ENCODE measurements at places on chromosomes 2 and 18.
A peak's percentile ranks its signal among the peaks of the same experiment; 100 is the strongest.

GRCh38 chr2:202094426-202094986, 21.5 kb downstream of the KIAA2012 start:
- DNase-seq = no peak

DNA sequence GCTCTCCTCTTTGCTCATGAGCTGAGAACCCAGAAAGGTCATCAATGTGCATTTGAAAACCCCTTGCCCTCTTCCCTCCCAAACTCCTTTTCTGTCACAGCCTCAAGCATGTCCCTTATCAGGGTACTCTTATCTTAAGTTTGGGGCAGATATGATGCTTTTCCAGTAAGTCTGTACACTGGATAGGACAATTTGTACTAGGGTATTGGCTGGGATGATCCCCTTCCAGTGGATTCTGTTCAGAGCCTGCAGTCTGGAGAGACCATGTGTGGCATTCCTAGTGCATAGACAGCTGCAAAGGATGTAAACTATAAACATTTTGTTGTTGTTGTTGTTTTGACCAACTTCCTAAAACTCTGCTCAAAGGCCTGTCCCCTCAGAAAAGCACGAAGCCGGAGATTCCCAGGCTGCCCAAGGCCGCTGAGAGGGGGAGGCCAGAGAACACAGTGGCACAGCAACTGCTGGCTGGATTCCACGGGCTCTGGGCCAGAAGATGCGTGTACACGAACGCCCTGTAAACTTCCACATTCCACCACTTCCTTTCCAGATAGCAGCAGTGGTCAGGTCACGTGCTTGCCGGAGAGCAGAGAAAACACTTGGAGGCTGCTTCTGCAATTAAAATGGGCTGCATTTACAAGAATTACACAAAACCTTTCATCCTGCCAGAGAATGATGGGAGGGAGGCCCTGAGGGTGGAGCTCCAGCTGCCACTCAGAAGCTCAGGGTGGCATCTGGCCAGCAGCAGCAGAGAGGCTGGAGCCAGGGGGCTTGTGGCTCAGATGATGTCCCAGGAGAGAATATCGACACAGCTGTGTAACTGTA, 42.1 kb downstream of the BMP10 start:
- no peak for DNase-seq

- no peak for DNase-seq
These were observed 85.0 kb downstream of the TTC27 start for GRCh38 chr2:32712870-32713269.

DNA sequence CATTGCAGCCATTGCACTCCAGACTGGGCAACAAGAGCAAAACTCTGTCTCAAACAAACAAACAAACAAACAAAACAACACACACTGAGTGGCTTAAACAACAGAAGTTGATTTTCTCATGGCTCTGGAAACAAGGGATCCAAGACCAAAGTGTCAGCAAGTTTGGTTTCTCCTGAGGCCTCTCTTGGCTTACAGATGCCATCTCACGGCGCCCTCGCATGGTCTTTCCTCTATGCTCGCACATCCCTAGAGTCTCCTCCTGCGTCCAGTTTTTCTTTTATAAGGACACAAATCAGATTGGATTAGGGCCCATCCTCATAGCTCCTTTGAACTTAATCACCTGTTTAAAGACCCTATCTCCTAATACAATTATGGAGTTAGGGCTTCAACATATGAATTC, 133.4 kb upstream of the LRRTM1 start:
- DNase-seq = no peak

DNA sequence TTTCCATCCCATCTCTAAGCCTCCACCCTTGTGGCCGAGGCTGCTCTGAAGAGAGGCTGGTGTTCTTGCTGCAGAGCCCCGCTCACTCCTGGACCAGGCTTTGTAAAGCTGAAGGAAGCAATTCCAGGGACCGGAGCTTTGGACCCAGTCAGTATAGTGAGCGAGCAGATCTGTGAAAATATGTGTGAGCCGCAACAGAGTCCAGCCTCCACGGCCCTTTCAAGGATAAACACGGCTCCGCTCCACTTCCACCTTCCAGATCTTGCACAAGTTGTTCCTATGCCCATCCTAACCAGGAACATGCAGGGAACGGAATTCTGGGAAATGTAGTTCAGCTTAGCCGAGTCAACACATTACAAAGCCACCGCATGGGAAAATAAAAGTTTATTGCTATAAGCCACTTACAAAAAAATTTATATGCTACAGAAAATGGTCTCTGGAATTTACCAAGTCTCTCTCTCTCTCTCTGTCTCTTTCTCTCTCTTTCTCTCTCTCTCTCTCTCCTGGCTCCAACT, 151.7 kb upstream of the ZNF521 start:
- DNase-seq = peak; percentile 53

DNA sequence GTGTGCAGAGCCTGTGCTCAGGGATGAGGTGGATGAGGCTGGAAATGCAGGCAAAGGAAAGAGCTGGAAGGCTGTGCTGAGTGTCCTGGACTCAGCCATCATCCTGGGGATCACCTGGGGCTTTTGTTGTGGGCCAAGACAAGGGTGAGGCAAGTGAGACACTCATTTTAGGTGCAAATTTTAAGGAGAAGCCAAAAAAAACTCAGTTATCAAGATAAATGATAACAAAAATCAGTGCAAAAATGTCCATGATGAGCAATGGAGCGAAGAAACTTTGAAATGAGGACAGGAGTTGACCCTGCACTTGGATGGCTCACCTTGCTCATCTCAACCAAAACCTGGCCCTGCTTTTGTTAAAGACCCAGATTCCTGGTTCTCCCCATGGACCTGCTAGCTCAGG, 141.9 kb downstream of the MYCN start:
- no peak for DNase-seq

DNA sequence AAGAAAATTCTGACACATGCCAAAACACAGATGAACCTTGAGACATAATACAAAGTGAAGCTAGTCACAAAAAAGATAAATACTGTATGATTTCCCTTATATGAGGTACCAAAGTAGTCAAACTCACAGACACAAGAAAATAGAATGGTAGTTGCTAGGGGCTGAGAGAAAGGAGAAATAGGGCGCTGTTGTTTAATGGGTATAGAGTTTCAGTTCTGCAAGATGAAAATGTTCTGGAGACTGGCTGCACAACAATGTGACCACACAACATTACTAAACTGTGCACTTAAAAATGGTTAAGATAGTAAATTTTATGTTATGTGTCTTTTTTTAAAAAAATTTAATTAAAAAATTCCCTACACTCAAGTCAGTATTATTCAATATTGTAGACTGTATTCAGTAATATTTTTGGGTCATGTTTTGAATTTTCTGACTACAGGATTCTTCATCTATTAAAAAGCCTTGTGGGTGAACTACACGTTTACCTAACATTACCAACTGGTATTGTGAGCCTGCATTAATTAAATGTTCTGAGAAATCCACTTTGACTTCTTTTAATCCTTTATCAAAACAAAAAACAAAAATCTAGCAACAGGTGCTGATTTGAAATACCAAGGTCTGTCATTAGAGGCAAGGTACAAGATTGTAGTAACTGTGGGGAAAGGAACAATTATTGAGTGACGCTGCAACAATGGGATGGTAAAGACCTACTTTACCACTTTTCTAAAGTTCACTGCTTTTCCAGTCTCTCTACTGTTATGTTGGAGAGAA, 140.8 kb upstream of the ZFP36L2 start:
- no peak for DNase-seq

GRCh38 chr2:12649602-12650400, 66.9 kb upstream of the TRIB2 start:
- no peak for DNase-seq

DNA sequence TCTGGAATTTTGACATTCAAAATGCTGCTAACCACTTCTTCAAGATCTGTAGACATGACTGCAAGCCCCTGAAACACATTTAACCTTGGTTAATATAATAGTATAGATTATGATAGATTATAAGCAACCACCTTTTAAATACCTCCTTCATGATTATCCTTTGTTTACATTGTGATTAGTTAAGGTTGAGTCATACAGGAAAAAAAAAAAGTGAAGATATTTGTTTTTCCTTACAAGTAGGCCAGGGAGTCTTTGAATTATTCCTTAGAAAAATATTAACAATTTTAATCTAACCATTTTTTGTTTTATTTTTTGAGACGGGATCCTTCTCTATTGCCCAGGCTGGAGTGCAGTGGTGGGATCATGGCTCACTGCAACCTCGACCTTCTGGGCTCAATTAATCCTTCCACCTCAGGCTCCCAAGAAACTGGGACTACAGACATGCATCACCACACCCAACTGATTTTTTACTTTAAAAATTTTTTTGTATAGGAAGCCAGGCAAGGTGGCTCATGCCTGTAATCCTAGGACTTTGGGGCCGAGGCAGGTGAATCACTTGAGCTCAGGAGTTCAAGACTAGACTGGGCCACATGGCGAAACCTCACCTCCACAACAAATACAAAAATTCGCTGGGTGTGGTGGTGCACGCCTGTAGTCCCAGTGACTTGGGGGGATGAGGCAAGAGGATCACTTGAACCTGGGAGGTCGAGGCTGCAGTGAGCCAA, 99.4 kb downstream of the SLC39A10 start:
- DNase-seq = no peak

- DNase-seq = no peak
These were observed 22.5 kb upstream of the SULT1C2 start for GRCh38 chr2:108266218-108266617.

DNA sequence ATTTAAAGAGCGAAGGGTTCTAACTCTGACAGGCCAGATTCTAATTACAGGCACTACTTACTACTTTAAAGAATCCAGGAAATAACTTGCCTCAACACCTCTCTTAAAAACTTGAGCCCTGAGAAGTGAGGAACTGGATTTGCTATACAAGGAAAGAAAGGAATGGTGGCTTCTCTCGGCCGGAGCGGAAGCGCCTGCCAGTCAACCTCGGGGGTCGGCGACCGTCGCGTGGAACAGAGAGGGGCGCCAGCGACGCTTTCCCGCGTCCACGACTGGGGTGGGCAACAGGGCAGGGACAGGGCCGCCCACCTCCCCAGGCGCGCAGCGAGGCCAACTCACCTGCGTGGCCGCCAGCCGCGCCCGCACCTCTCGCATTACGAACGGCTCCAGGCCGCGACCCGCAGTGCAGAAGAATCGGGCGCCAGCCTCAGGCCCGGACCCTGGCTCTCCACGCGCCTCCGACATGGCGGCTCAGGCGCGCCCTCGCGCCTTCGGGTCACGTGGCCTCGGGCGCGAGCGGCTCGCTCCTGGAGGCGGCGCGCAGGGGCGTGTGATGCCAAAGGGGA, at the start of gene THUMPD2:
Gene THUMPD2, minus strand, starts transcription at position 484 of the 566 bp plus-strand sequence. Its CDS starts 19 bp downstream, at position 465.
- peak; percentile 93 for DNase-seq

GRCh38 chr2:41598161-41598894, 449.5 kb upstream of the PKDCC start:
- DNase-seq = no peak

DNA sequence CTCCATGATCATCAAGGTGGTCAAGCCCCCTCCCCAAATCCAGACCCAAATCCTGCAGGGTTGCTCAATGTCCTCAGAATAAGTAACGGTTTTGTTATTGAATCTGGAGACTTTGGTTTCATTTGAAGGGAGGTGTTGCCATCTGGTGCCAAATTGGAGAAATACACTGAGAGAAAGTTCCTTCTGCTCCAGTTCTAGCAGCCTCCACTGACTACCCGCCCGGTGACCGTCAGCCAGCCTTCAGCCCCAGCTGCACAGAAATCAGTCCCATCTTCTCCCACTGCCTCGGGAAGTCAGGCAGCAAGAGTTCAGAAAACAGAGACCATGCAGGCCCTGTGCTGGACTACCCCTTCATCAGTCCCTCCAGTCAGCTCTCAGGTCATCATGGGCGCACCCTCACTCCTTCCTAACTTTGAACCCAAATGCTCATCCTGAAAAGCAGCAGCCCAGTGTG, 38.7 kb downstream of the PKDCC start:
- DNase-seq = peak; percentile 38

- DNase-seq = peak; percentile 77
These were observed 276.1 kb upstream of the NCKAP5 start for GRCh38 chr2:133844214-133844892.

- peak; percentile 33 for DNase-seq
These were observed 597 bp upstream of the TEKT4 start for GRCh38 chr2:94870440-94871225.

DNA sequence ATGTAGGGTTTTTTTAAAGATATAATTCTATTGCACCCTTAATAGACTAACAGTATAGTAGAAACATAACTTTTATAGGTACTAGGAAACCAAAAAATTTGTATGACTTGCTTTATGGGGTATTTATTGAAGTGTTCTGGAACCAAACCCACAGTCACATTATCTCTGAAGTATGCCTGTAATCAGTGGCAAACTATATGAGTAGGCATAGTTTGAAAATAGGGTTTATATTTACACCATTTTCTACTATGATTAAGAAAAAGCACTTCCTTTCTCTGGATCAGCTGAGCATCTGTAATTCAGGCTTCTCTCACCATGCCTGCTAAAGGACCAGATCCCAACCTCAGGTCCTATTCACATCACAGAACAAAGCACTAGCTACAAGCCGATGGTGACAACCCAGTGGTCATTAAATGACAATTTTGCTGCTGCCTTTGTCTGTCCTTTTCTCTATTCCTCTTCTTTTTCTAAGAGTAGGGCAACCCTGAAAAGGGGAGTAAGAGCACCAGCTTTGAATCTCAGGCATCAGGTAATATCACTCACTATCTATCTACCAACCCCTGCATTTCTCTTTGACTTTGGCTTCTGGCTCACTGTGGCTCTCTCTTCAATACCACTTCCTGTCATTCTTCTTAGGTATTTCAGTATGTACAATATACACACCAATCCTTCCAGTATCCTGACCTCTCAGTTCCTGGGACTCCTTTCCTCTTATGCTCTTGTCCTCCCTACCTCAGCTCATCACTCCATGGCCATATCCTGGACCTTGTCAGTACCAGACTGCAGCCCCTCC, 14.4 kb downstream of the NEMP2 start:
- DNase-seq = no peak

DNA sequence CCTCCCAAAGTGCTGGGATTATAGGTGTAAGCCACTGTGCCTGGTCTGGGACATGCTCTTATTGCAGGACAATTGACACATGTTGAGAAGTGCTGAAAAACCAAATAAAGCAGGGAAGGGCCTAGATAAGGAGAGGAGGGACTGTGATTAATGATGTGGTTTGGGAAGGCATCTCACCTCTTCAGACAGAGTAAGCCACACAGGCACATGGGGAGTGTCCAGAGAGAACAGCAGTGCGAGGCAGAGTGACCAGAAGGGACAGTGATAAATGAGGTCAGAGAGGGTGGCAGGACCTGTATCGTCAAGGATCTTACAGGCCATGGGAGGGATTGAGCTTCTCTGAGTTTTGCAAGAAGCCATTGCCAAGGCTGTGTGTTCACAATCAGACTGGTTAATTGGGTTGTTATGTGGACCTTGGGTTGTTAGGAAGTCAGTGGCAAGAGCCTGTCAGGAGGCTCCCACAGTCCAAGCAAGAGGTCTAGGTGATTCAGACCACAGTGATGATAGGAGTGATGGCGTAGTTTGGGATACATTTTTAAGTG, 58.5 kb downstream of the EIF5B start:
- DNase-seq = no peak

All from NCI-H1417 (cell line).